Activated naive CD4-positive, alpha-beta T cell (primary cell): ENCODE measurements at places on chromosomes 6 and 20.

DNA sequence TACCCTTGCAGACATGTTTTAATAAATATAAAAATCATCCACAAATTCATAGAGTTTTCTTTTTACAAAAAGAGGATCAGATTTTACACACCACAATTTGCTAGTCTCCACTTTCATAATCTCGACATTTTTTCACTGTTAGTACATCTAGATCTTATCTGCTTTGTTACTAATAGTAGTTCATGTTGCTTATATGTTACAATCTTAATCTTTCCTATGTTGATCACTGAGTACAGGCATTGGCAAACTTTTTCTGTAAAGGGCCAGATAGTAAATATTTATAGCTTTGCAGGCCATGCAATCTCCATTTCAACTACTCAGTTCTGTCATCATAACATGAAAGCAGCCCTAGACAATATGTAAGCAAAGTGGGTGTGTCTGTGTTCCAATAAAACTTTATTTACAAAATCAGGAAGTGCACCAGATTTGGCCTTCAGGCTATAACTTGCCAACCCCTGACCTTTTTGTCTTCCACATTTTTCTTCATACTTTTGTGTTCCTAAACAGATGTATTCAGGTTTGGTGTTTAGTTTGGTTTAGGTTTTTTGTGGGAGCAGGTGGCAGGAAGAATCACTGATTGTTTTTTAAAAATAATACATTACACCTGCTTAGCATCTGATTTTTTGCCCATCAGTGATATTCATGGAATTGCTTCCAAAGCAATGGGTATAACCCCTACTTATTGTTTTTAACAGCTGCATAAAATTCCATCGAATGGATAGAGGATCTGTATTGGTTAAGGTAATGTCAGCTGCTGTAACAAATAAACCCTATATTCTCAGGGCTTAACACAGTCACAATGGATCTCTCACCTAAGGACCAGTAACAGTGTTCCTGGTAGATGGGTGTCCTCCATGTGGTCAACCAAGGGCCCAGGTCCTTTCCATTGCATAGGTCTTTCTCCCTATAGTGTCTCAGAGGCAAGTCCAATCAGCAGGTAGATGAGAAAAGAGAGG lies 61.2 kb downstream of the EYA2 start:
- no peak for DNase-seq

DNA sequence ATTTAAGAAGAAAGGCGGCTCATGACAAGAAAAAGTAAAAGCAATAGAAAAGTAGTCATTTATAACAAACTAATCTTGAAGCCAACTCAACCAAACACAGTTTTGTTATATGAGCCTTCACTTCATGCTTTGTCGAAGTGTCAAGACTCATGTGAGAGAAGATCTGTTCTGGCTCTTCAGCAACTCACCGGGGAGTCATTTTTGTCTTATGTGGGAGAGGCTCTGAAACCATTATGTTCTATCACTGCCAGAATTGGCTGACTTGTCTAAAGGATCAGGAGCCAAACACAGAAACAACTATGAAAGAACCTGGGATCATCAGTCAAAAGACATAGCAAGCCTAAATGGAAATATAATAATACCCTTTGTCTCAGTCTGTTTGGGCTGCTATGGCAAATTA lies 105.2 kb downstream of the CDK19 start:
- no peak for DNase-seq

- no peak for DNase-seq
Observed at GRCh38 chr6:67121115-67121514, 1414.1 kb upstream of the EYS start.

DNA sequence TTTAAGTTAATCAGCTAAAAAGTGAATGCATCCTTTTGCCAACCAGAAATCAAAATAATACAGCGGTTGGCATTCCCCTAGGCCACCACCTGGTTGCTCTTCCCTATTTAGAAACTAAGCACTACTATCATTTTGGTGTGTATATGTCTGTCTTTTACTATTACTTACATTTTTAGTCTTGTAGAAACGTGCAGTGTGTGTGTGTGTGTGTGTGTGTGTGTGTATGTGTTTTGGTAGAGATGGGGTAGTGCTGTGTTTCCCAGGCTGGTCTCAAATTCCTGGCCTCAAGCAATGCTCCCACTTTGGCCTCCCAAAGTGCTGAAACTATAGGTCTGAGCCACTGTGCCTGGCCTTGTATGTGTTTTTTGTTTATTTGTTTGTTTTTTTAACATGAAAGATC lies 27.4 kb downstream of the MYO6 start:
- DNase-seq = no peak

- DNase-seq = no peak
Observed at GRCh38 chr6:142702501-142703460, 242.2 kb downstream of the HIVEP2 start.

- DNase-seq = no peak
Observed at GRCh38 chr20:10857352-10858070, 183.7 kb upstream of the JAG1 start.

GRCh38 chr20:24653306-24653705 lies 183.9 kb downstream of the SYNDIG1 start:
- no peak for DNase-seq

DNA sequence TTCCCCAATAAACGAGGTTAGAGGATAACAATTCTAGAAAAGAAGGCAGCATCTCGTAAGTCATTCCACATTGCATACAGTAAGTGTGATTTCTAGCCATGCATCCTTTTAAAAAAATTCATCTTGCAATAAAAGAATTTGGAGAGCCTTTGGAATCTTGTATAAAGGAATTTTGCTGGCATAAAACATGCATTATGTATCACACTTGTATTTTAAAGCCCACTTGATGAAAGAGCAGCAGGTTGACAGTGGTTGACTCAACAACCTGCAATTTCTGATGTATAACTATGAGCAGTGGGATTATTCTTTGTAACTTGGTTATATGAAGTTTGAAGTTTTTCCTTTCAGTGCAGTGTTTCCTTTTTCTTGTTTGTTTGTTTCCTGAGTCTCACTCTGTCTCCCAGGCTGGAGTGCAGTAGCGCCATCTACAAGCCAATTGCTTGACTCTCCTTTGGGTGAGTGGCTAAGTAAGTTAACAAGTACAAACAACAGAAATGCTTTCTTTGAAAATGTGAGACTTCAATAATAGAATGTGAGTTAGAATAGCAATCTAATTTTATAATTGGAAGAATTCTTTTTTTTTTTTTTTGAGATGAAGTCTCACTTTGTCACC lies 39.9 kb downstream of the JARID2 start:
- DNase-seq = no peak

- DNase-seq = no peak
Observed at GRCh38 chr6:90701146-90701781, 114.4 kb upstream of the MAP3K7 start.

DNA sequence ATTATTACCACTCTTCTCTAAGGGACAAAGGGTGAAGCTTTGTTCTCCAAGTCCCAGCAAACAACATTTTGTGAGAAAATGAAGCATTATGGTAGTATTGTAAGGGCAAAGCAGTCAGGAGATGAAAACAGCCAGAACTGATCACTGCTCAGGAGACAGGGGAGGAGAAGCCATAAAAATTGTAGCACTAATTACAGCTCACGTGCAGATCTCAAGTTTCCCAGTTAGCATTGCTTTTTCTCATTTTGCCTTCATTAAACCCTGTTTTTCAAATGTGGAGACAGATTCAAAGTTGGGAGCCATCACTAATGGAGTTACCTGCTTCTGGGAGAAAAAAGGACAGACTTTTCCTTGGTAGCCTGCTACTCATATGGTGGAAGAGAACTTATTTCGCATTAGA lies 210.9 kb upstream of the PDE10A start:
- DNase-seq = no peak

DNA sequence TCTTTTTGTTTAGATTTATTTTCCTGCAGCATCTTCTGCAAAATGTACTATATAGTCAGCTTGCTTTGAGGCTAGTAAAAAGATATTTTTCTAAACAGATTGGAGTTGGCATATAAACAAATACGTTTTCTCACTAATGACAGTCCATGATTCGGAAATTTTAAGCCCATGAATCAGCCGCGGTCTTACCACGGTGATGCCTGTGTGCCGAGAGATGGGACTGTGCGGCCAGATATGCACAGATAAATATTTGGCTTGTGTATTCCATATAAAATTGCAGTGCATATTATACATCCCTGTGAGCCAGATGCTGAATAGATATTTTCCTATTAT lies 3.2 kb downstream of the FOXC1 start:
- no peak for DNase-seq

- DNase-seq = no peak
Observed at GRCh38 chr6:30152016-30152673, 8.9 kb downstream of the TRIM10 start.

GRCh38 chr6:26034905-26035304 lies 52.3 kb upstream of the HFE start:
- DNase-seq = no peak

GRCh38 chr20:32004963-32005362 lies 5.3 kb upstream of the CCM2L start:
- DNase-seq = no peak

DNA sequence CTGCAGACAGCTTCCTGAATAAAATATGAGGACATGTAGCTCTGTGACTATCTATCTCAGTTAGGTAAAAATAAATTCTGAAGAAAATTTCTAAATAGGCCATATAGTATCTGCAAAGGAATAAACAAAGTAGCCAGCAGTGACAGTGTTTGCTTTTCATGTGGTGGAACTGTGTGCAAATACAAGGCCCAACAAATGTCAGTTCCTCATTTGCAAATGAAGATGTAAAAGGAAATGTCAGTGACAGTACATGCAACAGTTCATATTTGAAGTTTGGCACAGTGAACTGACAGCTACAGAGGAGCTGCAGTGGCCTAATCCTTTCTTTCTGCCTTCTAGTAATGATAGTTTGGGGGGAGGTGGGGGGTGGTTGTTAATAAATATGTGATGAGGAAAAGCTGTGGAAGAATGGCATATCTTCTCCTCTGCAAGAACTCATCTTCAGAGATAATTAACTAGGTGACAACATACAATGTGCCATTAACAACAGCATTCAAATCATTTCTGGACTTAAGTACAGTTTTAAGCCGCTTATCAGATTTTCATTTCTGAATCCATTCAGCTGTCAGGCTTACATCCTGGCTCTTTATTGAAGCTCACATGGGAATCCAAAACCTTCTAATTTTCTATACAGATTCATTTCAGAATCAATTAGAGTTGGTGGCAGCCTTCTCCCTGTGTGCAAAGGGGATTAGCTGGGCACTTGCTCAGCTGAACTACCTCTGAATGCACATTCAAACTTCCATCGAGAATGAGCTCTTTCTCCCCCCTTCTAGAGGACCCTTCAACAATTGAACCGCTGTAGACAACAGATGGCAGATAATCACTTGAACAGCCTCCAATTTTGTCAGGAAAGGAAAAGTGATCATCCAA lies 1059.0 kb upstream of the EPHA7 start:
- DNase-seq = no peak

DNA sequence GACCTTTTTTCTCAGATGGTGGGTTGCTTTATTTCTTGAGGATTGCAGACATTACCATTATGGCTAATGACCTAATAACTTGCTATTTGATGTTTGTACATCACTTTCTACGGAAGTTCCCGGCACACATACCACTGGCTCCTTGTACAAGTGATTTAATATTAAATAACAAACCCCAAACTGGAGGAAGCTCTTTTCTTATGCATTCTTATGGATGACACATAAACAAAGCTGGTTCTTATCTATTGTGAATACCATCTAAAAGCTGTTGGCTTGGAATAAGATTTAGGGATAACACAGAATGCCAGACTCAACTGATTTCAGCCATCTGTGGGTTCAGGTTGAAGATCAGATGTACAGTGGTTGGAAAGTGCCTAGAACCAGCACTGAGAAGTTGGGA lies 272.6 kb downstream of the TSHZ2 start:
- no peak for DNase-seq

DNA sequence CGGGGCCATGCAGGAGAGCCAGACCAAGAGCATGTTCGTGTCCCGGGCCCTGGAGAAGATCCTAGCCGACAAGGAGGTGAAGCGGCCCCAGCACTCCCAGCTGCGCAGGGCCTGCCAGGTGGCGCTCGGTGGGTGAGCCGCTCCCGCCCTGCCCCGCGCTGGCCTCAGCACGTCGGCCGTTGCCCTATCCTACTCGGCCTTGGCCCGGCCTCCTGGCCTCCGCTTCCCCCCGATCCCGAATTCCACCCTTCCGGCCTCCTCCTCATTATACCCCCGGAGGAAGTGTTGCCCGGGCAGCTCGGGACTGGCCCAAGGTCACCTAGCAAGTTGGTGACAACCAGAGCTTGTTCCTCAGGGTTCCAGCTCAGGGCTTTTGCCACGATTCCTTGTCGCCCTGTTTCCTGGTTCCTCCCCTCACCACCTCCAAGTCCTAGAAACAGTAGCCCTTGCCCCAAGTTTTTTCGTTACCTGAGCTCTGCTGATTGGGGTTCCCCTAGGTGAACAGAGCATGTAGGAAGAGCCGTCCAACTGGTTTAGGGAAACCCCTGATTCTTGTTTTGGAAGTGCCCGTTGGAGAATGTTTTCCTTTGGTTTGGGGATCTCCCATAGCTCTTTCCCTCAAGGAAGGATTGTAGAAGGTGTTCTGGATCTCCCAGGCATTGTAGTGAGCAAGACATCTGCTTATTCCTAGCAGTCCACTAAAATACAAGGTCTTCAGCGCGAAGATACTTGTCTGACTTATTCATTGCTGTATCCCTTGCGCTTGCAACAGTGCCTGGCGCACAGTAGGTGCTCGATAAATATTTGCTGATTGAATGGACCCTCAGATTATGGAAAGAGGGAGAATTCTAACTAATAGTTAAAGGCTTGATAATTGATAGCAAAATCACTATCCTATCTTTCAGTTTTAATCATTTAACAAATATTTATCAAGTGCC lies 641 bp downstream of the ARFGEF2 start:
- DNase-seq = no peak

- no peak for DNase-seq
Observed at GRCh38 chr6:133752129-133752528, 136.8 kb upstream of the TCF21 start.

GRCh38 chr6:34601706-34602105 lies 45.6 kb upstream of the SPDEF start:
- DNase-seq = no peak

- no peak for DNase-seq
Observed at GRCh38 chr6:14959324-14959885, 286.5 kb upstream of the JARID2 start.

DNA sequence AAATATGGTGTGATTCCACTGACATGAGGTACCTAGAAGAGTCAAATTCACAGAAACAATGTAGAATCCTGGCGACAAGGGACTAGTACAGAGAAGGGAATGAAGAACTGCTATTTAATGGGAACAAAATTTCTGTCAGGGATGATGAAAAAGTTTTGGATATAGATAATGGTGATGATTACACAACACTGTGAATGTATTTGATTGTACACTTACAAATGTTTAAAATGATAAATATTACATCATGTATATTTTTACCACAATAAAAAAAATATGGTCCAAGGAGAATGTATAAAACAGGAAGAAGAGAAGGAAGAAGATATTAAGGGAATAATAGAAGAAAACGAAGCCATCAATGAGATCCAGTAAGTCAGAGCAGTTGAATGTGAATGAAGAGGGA lies 8.4 kb upstream of the E2F3 start:
- DNase-seq = no peak

- DNase-seq = no peak
Observed at GRCh38 chr6:137025786-137026730, 18.7 kb downstream of the IL20RA start.
